ENCODE measurements at places on chromosomes 5 and 9.

DNA sequence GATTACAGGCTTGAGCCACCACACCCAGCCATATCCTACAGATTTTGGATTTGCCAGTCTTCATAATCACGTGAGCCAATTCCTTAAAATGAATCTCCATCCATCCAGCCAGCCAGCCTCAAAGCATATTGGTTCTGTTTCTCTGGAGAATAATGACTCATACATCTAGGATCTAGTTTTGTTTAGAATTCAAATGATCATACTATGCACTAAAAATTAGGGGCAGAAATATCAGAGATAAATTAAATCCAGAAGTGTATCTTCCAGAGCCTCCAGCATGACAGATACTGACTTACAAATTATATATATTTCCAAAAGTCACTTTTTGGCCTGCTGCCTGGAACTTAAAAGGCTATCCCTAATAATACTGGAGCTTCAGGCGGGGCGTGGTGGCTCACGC is 119.1 kb upstream of the NR5A1 start:
- no peak for DNase-seq

- DNase-seq, result no peak
Observed at GRCh38 chr9:33932078-33932807, 115.3 kb downstream of the UBE2R2 start.

DNA sequence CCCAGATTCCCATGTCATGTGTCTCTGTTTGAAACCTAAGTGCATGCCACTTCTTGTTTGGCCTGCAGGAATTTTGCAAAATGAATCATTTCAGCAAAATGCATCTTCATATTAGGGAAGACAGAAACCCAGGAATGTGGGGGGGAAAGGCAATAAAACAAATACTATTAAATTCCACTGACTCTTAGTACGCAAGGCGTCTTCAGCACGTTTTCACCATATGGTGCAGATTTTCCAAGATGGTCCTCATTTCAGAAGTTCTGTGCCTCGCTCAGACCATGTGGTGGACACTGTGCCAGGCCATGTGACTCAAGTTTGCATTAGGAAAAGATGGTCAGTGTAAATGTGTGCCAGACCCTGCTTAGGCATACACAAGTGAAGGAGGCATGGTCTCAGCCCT is 184.0 kb downstream of the ACTL7B start:
- DNase-seq, result no peak

- no peak for DNase-seq
Observed at GRCh38 chr5:65482736-65483545, 1.2 kb upstream of the ADAMTS6 start.

DNA sequence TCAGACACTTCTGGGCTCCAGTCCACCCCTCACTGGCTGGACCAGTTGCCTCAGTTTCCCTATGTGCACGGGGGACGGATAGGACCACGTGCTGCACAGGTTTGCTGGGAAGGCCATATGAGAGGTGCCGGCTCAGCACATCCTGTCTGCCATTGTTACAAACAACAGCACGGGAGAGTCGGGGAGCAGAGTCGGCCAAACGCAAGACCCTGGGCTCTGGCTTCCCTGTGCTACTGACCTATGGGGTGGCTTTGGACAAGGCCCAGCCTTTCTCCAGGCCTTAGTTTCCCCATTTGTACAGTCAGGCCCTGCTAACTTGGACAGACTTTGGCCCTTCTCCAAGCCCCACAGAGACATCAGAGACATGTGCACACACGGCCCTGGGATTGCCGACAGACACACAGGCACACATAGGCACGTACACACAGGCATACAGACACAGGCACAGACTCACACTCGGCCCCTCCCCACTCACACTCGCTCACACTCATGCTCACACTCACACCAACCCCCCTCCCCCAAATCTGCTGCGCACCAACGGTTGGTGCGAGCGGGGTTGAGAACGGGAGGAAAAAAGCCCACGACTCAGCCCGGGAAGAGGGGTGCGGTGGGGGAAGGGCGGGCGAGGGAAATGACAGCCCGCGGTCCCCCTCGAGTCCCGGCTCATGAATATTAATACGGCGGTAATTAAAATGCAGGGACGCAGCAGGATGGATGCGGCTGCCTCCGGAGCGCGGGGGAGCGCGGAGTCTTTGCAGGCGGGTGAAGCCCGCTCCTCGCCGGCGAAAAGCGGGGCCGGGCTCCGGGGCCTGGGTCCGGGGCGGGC is 133.0 kb downstream of the C9orf50 start:
- DNase-seq, result no peak

DNA sequence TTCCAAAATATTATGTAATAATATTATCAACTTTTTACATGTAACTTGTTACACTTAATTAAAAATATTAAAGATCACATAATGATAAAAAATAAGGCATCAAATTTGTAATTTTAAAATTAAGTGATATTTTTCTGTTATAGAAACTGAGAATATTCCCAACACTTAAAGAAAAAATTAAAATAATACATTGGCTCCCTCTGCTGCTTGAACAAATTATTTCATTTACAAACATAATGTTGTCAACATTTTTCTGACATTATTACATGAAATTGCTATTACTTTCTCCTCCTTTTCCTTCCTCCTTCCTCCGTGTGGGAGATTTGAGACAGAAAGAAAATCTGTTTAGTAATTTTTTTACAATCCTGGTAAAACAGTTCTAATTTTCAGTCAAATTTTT is 42.3 kb downstream of the RNF180 start:
- no peak for DNase-seq

- DNase-seq, result no peak
Observed at GRCh38 chr5:58122157-58122556, 337.7 kb downstream of the PLK2 start.

GRCh38 chr5:110803467-110804326 is 64.9 kb downstream of the SLC25A46 start:
- no peak for DNase-seq

GRCh38 chr5:83026930-83027687 is 50.1 kb downstream of the TMEM167A start:
- DNase-seq, result no peak

DNA sequence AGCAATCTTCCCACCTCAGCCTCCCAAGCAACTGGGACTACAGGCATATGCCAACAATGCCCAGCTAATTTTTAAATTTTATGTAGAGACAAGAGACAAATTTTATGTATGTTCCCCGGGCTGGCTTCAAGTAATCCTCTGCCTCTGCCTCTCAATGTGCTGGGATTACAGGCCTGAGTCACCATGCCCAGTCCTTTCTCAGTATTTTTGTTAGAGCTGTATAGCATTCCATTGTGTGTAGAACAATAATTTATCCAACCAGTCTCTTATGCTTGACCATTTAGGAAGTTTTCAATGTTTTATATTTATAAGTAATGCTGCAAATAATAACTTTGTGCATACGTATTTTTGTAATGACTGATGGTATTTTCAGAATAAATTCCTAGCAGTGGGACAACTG is 38.9 kb upstream of the CTXN3 start:
- DNase-seq, result no peak

- no peak for DNase-seq
Observed at GRCh38 chr5:10836986-10837385, 76.0 kb upstream of the DAP start.

GRCh38 chr9:88604836-88605511 is 70.0 kb downstream of the NXNL2 start:
- no peak for DNase-seq
